ENCODE measurements at places on chromosomes 3 and 15.

DNA sequence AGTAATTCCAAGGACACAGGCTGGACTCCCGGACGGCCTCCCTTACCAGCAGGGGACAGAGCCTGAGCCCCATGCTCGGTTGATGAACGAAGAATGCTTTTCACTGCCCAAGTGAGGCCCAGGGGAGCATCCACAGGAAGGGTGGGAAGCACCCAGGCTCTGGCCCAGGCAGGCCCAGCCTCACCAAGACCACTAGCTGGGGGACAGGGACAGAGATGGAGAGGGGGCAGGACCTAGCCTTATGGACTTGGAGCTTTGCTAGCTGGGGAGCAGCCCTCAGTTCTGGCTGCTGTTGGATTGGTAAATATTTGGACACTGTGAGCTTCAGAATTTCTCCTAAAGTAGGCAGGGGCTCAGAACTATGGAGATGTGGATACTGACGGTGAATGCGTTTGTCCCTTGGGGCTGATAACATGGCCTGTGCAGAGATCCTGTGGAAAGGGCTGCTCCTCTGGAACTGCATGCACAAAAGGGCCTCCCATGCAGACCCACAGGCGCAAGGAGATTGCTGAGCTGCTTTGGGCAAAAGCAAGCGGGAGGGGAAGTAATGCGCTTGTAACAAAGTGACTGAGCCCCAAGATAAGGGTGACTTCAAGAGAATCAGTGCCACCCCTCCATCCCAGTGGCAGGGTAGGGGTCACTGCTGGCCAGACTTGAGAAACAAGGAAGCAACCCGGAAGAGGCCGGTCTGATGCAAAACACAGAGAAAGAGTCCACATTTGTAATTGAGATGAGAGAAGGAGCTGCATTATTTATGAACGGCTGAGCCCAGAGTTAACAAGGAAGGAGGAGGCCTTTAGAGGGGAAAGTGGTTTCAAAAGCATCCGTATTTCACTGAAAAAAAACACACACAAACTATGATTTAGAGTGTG lies 70.1 kb upstream of the MEF2A start:
- no peak for DNase-seq

DNA sequence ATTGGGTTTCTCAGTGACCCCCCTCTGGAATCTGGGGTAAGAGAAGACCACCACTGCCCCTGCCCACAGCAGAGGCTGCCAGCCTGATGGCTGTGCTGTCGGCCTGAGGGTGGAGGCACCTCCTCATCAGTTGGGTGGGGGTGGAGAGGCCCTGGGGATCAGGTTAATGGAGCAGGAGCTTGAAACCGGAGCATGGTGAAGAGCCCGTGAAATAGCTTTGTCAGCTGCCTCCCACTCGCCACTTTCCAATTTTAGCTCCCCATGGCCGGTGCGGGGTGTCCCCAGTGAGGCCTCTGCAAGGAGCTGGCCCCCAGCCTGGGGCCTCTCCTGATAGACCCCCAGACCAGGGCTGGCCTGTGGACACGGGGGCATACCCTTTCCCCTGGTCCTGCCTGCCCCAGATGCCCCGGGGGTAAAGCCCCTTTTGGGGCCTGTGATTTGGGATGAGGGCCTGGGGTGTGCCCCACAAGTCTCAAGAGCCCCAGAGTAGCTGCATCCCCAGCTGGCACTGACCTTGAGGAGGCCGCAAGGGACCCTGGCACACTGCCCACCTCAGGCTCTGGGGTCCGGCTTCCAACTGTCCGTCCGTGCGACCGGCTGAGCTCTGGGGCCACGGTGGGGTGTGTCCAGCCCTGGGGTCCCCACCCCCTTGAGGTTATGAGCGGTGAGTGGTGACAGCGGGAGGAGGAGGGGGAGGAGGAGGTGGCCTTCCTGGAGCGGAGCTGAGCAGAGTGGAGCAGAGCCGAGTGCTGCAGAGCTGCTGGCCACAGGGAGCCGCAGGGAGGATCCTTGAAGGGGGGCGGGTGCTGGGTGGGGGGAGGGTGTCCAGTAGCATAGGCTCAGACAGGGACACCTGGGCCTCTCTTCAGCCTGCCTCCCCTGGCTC lies at the start of gene HHATL:
HHATL (minus strand) TSS at position 733 of the 886 bp plus-strand sequence. CDS start 1,972 bp downstream, outside the sequence.
- peak; percentile 9 for DNase-seq

GRCh38 chr3:53161450-53161819 lies 426 bp downstream of the PRKCD start:
- no peak for DNase-seq

GRCh38 chr15:42090781-42091180 lies 3.6 kb downstream of the PLA2G4D start:
- DNase-seq = no peak

DNA sequence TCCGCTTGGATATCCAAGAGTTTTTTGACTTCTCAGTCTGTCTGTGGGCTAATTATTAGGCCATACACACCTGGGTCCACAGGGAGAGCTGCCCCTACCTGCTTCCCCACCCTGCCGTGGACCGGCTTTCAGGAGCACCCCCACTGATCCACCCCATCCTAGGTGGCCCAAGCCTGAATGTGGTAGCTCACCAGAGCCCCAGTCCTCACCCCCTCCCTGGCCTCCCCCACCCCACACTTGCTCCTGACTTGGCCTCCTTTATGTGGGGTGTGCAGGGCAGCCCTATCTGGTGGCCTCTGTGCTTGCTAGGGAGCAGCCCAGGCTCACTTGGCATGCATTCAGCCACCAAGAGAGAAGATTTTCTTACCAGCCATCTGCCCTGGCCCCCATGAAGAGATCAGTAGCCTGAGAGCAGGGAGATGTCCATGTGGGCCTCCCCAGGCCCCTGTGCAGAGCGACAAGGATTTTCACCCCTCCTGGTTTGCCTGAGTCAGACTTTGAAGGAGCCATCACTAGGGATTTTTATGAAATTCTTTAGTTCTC lies 11.2 kb downstream of the LRRK1 start:
- no peak for DNase-seq

DNA sequence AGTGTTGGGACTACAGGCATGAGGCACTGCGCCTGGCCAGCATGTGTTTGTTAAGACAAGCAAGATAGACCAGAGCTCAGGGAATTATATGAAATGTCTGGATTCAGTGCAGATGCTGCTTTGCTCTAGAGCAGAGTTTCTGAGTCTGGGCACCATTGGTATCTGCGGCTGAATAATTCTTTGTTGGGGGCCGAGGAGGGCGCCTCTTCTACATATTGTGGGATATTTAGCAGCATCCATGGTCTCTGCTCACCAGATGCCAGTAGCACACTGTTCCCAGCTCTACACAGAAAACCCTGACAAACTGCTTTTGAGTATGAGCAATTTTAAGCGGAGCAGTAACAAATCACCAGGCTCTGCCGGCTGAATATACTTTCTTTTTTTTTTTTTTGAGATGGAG lies 3.6 kb upstream of the LDHAL6B start:
- no peak for DNase-seq

- no peak for DNase-seq
Measured at GRCh38 chr15:52439470-52439869, 89.2 kb downstream of the MYO5A start.

- DNase-seq = no peak
Measured at GRCh38 chr3:145963111-145963510, 197.9 kb downstream of the PLOD2 start.

GRCh38 chr3:30598668-30599545 lies 7.5 kb upstream of the TGFBR2 start:
- DNase-seq = no peak

- no peak for DNase-seq
Measured at GRCh38 chr15:101246824-101247745, 4.8 kb downstream of the CHSY1 start.

DNA sequence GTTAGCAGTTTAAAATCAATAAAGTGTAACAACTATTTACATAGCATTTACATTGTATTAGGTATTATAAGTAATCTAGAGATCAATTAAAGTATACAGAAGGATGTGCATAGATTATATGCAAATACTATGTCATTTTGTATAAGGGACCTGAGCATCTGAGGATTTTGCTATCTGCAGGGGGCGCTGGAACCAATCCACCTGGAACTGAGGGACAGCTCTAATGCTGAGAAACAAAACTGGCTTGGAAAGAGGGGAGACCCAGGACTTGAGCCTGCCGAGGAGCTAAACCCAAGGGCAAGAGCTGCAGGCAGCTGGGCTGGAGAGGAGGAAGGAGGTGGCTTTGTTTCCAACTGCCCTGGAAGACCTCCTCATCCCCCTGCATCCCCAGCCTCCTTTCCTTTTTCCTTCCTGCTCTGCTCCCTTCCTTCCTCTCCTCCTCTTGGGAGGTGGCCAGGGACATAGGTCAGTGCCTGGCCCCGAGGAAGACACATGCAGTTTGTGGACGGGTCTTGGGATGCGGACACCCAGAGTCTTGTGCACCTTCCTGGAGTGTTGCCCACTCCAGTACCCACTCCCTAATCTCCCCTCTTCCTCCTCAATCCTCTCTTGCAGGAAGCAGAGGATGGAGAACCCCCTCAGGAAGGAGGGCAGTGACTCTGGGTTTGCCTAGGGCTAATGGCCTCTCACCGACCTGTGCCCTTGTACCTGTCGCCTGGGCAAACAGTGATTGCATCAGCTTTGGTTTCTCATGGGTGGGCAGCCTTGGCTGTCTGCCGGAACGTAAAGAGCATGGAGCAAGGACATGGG lies 825 bp upstream of the RTP3 start:
- peak; percentile 24 for DNase-seq

DNA sequence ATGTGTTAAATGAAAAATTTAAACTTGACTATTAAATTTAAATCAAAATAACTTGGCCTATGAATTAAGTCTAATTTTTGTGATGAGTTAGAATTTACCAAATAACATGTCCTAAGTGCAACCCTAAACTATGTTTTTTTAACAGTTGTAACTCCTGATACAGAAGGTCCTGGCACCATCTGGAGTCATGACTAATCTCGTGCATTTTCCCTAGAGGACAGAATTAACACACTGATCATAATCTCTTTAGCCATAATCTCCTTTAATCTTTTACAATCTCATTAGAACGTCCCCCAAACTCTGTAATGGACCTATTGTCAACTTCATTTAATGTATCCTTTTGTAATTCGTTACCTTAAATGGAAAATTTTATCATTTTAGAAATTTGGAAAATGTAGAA lies 100.6 kb downstream of the SUCNR1 start:
- DNase-seq = no peak

DNA sequence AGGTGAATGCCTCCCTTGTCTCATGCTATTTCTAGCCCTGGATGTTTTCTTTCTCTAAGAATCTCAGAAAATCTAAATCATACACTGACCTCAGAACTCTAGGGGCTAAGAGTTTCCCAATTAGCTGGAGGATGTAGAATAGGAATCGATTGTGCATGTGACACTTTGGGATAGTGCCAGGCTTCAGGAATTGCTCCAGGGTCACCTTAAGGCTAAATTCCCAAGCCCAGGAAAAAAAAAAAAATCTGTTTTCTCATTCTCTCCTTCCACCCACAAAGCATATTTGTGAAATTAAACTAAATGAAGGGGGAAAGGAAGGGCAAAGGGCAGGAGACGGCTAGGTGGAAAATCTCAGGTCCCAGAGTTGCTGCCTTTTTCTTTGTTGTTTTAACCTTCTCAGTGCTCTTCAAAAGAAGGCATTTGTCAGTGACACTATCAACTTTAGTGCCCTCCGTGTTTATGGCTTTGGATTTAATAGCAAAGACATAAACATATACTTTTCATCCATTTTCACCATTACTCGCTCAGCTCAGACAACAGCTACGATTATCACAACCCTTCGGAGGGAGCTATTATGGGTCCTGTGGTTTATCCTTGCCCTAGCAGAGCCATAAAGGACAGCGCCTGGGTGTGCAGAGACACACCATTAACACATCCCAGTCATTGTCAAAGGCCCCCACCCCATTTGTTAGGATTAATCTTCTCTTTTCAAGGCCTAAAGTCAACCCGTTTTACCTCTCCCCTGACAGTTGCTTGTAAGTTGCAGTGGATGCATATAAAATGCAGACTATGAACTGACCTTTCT lies 271.7 kb downstream of the PDZRN3 start:
- DNase-seq = no peak

GRCh38 chr15:27426805-27427204 lies 455.8 kb downstream of the GABRG3 start:
- DNase-seq = no peak

- DNase-seq = no peak
Measured at GRCh38 chr3:32632533-32633265, 52.3 kb upstream of the CNOT10 start.

- no peak for DNase-seq
Measured at GRCh38 chr3:105869531-105869833, 670 bp upstream of the CBLB start.

- no peak for DNase-seq
Measured at GRCh38 chr3:131503320-131503635, 507 bp upstream of the MRPL3 start.

- no peak for DNase-seq
Measured at GRCh38 chr3:128421966-128422365, 44.7 kb downstream of the DNAJB8 start.

GRCh38 chr3:134430950-134431445 lies 54.8 kb downstream of the ANAPC13 start:
- no peak for DNase-seq

All from CD4-positive, alpha-beta T cell treated with Interleukin-15 for 1 hour (primary cell).